Stimulated activated CD4-positive, alpha-beta T cell treated with anti-CD3 and anti-CD28 coated beads, Interleukin-15, amount 100 ng/mL, for 24 hours (primary cell): ENCODE measurements at places on chromosomes 16 and 17.

GRCh38 chr17:69187294-69187693 lies 41.3 kb downstream of the ABCA10 start:
- DNase-seq: no peak

DNA sequence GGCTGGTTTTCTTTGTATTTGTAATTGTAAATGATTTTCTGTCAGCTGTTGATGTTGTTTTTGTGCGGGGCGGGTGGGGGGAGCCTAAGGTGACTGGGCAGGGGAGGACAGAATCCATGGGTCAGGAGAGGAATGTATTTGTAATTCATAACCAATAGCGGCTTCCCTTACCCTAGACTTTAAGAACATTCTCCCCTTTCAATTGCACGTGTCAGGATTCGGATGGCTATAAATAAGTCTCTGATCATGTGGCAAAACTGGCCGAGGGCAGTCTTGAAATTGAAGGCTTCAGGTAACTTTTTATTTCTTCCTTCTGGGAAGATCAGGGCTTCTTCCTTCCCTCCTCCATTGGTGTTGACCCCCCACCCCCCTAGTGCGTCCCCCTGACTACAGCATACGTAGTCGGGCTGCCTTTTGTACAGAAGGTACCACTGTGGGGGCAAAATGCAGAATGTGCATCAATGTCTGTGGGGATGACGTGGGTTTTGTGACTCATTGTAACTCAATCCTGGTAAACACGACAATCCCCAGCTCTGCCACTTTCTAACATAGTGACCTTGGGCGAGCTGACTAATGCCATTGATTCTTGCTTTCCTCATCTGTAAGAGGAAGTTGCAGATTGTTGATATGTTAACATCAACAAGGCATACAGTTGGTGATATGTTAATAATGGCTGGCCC lies 16.2 kb downstream of the MARCHF10 start:
- DNase-seq: no peak

DNA sequence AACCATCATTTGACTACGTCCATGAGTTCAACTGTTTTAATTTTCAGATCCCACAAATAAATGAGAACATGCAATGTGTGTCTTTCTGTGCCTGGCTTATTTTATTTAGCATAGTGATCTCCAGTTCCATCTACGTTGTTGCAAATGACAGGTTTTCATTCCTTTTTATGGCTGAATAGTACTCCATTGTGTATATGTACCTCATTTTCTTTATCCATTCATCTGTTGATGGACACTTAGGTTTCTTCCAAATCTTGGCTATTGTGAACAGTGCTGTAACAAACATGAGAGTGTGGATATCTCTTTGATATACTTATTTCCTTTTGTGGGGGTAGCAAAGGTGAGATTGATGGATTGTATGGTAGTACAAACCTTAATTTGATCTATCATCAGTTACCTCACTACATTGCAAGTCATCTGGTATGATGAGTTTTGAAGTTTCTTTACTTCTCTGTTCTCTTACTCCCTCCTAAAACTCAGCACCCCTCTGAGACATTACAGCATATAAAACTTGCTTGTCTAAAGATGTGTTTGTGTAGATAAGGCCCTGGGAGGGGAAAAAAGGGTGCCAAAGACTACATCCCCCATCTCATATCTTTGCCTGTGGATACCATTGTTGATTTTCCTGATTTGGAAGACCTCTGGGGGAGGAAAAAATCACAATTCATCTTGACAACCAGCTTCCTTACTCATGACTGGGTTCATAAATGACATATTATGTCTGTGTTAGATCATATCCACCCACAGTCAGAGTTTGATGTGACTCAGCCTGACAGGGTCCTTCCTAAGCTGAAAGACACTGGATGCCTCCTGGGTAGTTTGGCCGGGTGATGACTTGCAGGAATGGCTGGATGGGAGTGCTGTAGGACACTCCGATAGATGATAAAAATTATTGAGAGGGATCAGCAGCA lies 47.6 kb downstream of the ABCA9 start:
- no peak for DNase-seq

- no peak for DNase-seq
Observed at GRCh38 chr17:43860077-43860725, 13.2 kb downstream of the CD300LG start.

DNA sequence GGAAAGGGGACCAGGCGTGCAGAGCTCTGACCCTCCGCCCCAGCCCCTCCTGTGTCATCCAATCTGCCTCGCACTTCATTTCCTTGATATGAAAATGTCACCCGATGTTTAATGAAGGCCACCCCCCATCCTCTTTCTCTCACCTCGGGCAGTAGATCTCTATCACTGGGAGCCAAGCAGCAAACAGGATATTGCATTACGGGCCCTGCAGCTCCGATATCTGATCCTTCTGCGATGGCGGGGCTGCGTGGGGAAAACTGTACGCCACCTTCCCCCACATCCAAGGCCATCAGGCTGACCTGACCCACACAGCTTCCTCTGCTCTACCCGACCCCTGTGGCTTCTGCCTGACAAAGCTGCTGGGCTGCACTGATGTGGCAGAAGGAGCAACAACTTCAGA lies 74.9 kb downstream of the DYNLRB2 start:
- no peak for DNase-seq

DNA sequence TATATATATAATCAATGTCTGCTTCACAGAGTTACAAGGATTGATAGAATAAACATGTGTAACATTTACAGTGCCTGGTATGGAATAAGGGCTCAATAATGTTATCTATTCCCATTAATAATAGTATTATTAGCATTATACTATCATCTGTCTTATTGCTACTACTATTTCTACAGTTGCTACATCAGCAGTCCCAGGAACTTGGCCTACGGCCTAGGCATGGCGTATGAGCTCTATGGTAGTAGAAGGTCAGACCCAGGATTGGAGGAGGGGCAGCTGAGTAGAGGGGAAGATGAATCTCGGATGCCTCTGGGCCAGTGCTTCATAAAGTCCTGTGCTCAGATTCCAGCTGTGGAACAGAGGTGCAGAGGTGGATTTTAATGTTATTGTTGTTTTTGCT lies 146.3 kb upstream of the TBX2 start:
- DNase-seq: no peak

- DNase-seq: no peak
Observed at GRCh38 chr16:46996391-46996790, 22.9 kb upstream of the DNAJA2 start.

GRCh38 chr17:43855061-43855460 lies 8.1 kb downstream of the CD300LG start:
- DNase-seq: no peak

- no peak for DNase-seq
Observed at GRCh38 chr16:58843675-58844074, 109.6 kb upstream of the GOT2 start.

- DNase-seq: peak; percentile 25
Observed at GRCh38 chr16:89983536-89983935, 35.0 kb downstream of the DEF8 start.

DNA sequence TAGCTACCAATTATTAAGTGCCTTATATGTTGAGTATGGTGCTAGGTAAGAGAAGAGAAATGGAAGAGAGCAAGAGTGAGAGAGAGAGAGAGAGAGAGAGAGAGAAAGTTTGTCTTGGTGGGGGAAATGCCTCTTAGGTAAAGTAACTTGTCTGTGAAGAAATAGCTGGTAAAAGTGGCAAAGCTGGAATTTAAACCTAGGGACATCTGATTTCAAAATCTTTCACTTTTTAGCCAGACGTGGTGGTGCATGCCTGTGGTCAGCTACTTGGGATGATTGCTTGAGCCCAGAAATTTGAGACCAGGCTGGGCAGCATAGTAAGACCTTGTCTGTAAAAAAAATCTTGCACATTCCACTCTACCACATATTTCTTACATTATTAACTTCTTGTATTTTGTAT lies 23.0 kb upstream of the CDR2 start:
- DNase-seq: no peak
